ENCODE measurements at places on chromosomes 4 and X.
A peak's percentile ranks its signal among the peaks of the same experiment; 100 is the strongest.

DNA sequence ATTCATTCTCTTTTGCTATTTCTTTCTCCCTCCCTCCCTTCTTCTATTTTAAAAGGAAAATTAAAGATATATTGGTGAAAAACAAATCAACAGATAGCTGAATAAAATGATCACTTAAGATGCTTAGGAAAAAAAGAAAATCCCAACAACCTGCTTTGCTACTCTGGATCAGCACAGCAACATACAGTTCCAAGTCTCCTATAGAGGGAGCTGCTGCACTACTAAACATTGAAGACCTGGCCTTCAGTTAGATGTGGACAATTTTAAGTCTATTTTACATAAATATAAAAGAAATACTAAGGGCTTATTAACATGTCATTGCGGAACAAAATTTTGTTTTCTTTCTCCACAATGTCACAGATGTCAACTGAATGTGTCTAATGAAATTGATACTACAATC is 226.4 kb downstream of the MAGEB5 start:
- DNase-seq: peak; percentile 2

- DNase-seq: no peak
Measured at GRCh38 chr4:119932277-119932676, 134.4 kb downstream of the MAD2L1 start.

- no peak for DNase-seq
Measured at GRCh38 chr4:40842725-40843423, 93.1 kb downstream of the NSUN7 start.

- DNase-seq: peak; percentile 85
Measured at GRCh38 chrX:115560978-115561604, at the start of gene PLS3. Gene PLS3 (plus strand): TSS chrX:115561174. CDS start chrX:115610251, 49,077 bp downstream.

- DNase-seq: peak; percentile 8
Measured at GRCh38 chrX:155027509-155028066, 944 bp downstream of the FUNDC2 start.

- DNase-seq: peak; percentile 51
Measured at GRCh38 chr4:17276776-17277175, 235.1 kb downstream of the QDPR start.

GRCh38 chr4:105453550-105454205 is 20.2 kb downstream of the PPA2 start:
- DNase-seq: no peak

GRCh38 chr4:150149381-150149780 is 71.1 kb downstream of the DCLK2 start:
- DNase-seq: peak; percentile 19

GRCh38 chrX:20361890-20362262 is 95.2 kb upstream of the RPS6KA3 start:
- no peak for DNase-seq

GRCh38 chr4:57100979-57101651 is 9.1 kb downstream of the IGFBP7 start:
- no peak for DNase-seq

- no peak for DNase-seq
Measured at GRCh38 chrX:130637591-130637990, 235.8 kb downstream of the RBMX2 start.

Measured in Ammon's horn (tissue), 1 donor.